ENCODE measurements at places on chromosomes 5 and 9.
A peak's percentile ranks its signal among the peaks of the same experiment; 100 is the strongest.

GRCh38 chr9:92384375-92384774 lies 20.0 kb downstream of the OGN start:
- no peak for DNase-seq

GRCh38 chr5:161685461-161685860 lies at the start of gene GABRA6:
Gene GABRA6 (plus strand): TSS chr5:161685721. CDS start chr5:161685990, 269 bp downstream.
- DNase-seq, result no peak

GRCh38 chr5:103582364-103582763 lies 19.8 kb upstream of the NUDT12 start:
- DNase-seq, result no peak

DNA sequence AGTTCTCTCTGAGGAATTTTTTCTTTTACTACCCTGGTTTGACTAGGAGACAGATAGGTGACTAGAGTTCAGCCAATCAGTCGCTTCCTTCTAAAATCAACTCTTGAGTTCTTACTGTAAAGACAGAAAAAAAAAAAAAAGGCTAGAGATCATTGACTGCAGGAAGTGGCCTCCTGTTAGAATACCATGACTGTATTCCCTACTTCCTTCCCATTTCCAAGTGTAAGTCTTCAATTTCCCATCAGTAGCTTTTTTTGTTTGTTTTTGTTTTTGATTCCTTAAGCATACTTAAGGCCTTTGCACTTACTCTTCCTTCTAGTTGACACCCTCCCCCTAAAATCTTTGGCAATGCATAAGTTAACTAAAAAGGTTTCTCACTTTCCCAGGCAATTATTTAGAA lies 154.3 kb downstream of the HMHB1 start:
- no peak for DNase-seq

GRCh38 chr9:135746565-135746964 lies 44.6 kb downstream of the KCNT1 start:
- DNase-seq, result no peak

DNA sequence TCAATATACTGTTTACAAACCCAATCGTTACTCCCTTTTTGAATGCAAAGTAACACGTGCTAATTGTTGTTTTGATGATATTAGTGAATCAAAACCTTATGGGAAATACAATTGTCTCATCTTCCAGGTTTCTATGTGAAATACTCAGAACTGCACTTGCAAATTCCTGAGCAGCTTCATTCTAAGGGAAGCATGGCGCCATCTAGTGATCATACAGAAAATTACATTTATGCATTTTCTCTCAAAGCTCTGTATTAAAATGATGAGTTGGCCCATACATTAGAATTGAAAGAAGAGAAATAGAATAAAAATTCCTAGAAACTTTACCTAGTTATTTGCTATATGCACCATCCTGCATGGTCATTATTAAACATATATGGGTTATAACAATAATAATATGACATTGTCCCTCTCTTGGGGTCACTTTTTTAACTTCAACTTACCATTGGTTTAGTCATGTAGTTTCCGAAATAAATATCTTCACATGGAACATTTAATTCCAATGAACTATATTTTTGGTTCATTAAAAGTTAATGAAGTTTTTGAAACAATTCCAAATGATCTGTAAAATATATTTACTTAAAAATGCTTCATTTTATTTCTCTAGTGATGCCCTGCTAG lies 220.0 kb downstream of the PDE4D start:
- DNase-seq, result peak; percentile 50

- DNase-seq, result no peak
Measured at GRCh38 chr5:98296426-98296825, 477.0 kb upstream of the RGMB start.

GRCh38 chr5:167712986-167713585 lies 578.4 kb upstream of the WWC1 start:
- DNase-seq, result no peak

- DNase-seq, result peak; percentile 70
Measured at GRCh38 chr5:176533894-176534611, 3.1 kb downstream of the RNF44 start.

GRCh38 chr5:35694481-35694880 lies 76.8 kb downstream of the SPEF2 start:
- no peak for DNase-seq

DNA sequence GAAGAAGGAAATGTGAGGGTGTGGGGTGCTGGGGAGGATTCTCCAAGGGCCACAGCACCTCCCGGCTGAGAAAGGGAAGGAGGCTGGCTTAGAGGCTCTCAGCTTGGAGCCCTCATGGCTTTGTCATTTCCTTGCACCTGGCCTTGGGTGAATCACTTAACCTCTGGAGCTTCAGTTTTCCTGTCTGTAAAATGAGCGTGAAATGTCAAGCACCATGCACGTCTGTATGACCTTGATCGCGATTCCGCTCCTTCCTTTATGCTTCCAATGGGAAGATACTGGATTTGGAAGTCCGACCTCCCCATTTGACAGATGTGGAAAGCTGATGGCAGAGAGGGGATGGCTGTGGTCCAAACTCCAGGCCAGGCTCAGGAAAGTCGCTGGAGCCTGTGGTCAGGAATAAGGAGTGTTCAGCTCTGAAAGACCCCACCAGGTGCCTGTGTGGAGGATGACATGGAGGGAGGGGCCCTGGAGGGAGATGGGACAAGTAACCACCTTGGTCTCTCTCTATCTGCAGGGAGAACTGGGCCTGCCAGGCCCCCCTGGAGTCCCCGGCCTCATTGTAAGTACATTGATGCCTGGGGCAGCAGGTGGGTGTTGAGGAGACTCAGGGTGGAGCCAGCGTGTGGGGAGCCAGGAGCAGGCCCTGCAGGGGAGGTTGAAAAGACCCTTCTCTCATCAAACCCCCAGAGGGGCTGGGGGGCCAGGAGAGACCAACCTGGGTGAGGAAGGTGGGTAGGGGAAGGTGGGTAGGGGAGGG lies 66.5 kb downstream of the COL27A1 start:
- no peak for DNase-seq

DNA sequence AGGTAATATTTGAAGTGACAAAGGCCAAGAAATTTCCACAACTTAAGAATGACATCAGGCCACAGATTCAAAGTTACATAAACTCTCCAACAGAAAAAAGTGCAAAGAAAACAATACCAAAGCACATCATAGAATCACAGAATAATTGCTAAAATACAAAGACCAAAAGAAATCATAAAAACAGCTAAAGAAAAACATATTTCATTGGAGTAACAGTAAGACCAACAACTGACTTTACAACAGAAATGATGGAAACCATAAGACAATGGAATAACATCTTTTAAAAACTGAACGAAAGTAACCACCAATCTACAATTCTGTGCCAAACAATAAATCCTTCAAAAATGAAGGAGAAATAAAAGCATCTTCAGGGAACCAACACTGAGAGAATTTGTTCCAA lies 38.3 kb downstream of the ZDHHC21 start:
- no peak for DNase-seq

DNA sequence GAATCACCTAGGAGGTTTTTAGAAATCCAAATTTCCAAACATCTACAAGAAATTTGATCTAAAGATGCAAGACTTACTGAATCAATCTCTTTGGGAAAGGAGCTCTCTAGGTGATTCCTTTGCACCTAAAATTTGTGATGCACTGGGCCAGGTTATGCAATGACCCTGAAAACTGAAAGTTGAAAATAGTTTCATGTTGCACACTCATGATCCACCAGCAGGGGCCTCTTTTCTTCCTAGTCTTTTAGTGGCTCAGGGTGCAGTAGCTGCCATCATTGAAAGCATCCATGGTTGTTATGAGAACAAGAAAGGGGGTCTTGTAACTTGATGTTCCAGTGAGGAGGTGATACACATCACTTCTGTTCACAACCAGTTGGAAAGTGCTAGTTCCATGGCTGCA lies 486.8 kb downstream of the PSAT1 start:
- DNase-seq, result no peak

GRCh38 chr9:74554751-74555419 lies 57.8 kb downstream of the RORB start:
- DNase-seq, result no peak

DNA sequence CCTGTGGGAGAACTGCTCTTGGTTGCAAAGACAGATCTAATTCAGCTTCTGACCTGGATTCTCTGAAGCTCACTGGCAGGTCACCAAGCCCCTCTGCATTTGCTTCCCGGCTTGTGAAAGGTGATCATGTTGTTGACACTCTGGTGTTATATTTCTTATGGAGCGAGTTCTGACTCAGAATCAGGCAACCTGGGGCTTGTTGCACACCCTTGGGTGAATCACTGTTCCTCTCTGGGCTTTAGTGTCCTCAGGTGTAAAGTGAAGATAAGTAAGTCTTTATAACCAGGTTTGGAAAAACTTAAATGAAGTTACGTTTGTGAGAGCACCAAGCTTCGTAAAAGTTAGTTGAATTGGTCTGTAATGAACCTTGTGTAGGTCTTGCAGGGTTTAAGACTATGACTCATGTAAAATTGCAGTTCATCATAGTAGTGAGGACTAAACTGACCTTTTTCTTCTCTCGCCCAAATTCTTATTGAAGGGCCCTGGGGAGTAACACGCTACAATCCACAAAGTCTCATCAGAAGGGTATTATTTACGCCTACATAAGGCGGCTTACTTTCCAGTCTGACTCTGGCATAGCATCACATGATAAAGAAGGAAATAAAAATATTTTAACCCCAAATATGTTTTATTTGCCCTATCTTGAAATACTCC lies 218.6 kb downstream of the TMEM38B start:
- no peak for DNase-seq

DNA sequence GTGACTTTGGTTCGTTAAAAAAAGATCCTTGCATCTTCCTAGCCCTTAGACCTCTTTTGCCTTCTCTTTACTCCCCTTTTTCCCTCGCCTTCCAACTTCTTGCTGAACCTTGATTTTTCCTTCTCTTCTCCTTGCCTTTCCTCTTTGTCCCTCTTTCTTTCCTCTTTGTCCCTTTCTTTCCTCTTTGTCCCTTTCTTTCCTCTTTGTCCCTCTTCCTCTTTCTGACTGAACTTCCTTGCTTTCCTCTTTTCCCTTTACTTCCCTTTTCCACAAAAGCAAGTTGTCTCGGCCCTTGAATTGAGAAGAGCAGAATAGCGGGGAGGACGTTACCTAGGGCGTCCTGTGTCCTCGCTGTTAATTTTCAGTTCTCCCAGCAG lies 1.4 kb upstream of the MLLT3 start:
- DNase-seq, result no peak

DNA sequence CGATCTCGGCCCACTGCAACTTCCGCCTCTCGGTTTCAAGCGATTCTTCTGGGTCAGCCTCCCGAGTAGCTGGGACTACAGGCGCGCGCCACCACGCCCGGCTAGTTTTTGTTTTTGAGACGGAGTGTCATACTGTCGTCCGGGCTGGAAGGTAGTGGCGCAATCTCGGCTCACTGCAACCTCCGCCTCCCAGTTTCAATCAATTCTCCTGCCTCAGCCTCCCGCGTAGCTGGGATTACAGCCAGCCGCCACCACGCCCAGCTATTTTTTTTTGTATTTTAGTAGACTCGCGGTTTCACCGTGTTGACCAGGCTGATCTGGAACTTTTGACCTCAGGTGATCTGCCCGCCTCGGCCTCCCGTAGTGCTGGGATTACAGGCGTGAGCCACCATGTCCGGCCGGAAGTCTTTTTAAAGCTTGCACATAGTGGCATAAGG lies 1.2 kb downstream of the SMC5 start:
- no peak for DNase-seq

- DNase-seq, result no peak
Measured at GRCh38 chr9:137865581-137866145, 11.9 kb upstream of the CACNA1B start.

DNA sequence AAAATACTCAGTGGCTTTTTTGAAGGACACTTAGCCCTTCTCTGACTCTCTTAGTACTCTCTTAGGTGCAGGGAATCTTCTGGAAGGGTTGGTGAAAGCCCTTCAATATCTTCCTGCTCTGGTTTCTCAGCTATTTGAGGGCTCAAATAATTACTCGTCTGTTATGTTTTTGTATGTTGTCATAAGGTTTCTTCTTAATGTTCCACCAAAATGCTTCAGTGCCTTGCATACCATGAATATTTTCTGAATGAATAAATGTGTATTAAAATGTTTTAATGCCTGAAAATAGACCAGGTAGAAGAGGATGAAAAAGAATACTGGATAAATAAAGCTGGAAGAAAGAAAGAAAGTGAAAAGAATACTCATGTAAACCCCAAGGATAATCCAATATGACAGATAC lies 124.3 kb downstream of the STK32A start:
- DNase-seq, result no peak

- peak; percentile 71 for DNase-seq
Measured at GRCh38 chr9:91711755-91712601, 238.1 kb downstream of the ROR2 start.

GRCh38 chr5:179183481-179183880 lies 123.3 kb downstream of the ZNF354C start:
- DNase-seq, result no peak

GRCh38 chr9:88503081-88503844 lies 31.7 kb upstream of the NXNL2 start:
- no peak for DNase-seq
